Activated CD4-positive, alpha-beta T cell treated with anti-CD3 and anti-CD28 coated beads, Interleukin-10, Interleukin-2, amounts not matched to agents 100 ng/mL and 50 ng/mL, durations not matched to agents 16 hours and 8 hours (primary cell): ENCODE measurements at places on chromosomes 2 and 18.

- peak; percentile 8 for DNase-seq
These were observed 14.9 kb downstream of the COPS9 start for GRCh38 chr2:240121190-240121589.

DNA sequence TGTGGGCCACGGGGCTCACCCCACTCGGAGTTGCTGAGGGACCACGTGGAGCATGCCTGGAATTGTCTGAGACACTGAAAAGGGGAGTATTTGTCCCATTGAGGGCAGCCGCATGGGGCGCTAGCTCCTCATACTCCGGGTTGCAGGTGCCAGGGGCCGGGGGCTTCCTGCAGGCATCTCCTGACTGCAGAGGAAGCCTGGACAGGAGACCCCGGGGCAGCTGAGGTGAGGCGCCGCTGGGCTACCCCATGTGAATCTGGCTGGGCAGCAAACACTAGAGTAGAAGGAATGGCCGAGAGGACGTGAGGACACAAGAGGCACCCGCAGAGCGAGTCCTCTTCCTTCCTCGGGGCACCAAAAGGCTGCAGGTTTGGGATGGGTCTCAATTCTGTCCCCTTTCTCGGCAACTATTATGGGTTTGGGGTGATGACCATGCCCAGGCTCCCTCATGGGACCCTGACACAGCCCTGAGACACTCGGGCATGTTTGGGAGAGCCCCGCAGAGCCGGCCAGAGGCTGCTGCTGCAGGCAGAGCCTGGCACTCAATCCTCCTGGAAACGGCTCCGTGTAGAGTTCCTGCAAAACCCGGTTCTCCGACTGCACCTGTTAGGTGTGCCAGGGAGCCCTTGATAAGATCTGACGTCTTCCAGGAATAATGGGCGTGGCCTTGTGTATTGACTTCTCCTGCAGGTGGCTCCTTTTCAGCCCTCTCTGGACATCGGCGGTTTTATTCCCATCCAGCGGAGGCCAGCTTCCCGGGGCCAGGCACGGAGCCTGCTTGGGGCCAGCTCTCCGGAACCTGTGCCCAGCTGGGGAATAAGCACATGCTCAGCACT is 77.0 kb downstream of the CTIF start:
- DNase-seq: no peak

- no peak for DNase-seq
These were observed 249.4 kb downstream of the EXOC6B start for GRCh38 chr2:72576459-72576858.

DNA sequence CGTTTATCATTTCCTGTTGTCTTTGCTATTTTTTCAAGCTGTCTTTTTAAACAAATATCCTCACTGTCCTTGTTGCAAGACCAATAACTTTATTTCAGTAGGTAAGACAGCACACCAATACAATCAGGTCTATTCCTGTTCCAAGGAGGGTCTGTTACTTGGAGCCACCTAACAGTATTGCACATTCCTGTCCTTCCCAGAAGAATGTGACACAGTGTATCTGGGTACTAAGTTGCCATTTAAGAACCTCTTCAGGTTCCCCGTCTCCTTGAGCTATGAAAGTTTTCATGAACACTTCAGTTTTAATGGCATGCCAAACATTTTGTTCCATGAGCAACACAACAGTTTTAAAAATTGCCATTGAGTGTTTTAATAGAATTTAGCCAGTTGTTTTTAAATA is 138.9 kb upstream of the CAVIN2 start:
- no peak for DNase-seq

- DNase-seq: no peak
These were observed 787.6 kb upstream of the CELF4 start for GRCh38 chr18:38353149-38353548.

GRCh38 chr2:45950606-45951005 is 299.1 kb downstream of the PRKCE start:
- DNase-seq: no peak

DNA sequence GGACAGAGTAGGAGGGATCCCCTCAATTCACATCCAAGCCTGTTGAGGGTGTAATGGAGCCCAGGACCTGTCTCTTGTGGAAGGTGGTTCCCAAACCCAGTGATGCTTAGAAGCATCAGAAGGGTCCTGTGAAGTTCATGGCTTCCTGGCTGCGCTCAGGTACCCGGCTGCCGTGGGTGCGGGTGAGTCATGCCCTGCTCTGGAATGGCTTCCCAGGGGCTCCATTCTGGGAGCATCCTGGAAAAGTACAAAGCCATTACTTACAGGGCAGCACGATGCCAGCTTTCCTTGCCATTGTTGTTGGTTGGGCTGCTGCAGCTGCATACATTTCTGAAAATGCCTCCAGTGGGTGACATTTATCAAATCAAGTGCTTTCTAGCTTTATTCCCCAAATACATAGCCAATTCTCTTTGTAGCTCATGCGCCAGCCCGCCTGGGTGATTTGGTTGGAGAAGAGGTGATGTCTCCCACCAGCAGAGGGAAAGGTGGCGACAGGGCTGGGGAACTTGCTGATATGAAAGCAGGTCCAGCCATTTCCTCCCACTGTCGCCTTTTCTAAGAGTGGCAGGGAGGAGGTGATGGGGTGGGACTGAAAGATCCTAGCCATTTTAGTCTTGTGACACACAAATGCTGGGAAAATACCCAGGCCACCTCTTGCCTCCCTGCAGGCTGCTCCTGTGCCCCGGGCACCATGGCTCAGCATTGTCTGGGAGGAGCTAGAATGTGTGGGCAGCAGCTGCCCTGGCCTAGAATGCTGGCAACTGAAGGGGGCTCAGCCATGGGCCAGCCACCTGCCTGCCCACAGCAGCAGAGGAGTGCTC is 65.9 kb upstream of the HPCAL1 start:
- DNase-seq: no peak

DNA sequence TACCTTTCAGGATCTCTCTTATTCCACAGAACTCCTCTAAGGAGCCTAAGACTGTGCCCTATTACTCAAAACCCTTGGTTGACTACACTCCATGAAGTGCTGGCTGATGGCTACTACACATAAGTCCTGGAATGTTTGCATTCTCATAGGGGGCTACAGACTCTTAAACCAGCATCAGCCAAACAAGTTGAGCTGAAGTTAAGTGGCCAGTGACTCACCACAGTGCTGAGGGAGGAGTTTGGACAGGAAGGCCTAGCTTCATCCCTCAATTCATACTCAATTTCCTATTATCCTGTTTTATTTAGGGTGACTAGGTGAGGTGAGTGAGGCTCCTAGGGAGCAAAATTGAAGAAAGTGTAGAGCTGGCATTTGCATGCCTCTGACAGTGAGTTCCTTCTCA is 246.7 kb downstream of the SMAD2 start:
- DNase-seq: no peak

DNA sequence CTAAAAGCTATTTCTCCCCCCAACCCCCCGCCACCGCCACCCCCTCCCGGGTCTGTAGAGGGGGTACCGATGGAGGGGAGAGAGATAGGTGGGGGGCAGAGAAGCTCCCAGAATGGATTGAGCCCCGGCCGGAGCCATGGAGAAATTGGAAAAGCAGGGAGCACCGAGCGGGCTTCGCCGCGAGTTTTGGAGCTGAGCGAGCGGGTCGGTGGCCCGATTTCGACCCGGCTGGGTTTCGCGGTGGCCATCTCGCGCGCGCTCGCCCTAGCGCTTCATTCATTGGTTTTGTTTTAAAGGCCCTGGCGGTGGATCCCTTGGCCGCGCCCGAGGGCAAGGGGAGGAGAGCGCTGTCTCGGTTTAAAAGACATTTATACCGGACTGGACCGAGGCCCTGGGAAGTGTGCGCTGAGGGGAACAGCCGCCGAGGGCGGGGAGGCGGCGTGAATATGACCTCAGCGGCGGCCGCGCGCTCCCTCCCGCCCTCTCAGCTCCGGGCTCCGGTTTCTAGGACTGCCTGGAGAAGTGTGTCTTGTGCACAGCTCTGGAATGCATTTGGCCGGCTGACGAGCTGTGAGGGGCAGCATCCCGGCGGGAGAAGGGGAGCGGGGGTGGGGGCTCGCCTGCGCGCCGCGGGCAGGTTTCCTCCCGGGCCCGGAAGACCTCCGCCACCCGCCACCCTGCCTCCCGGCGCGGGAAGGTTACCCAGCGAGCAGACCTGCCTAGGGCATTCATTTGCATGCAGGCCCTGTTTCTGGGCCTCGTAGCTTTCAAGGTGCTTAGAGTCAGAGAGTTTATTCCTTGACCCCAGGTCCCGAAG is 1.7 kb upstream of the SMAD7 start:
- DNase-seq: peak; percentile 53

GRCh38 chr2:201824212-201824611 is 17.9 kb downstream of the CDK15 start:
- DNase-seq: no peak

DNA sequence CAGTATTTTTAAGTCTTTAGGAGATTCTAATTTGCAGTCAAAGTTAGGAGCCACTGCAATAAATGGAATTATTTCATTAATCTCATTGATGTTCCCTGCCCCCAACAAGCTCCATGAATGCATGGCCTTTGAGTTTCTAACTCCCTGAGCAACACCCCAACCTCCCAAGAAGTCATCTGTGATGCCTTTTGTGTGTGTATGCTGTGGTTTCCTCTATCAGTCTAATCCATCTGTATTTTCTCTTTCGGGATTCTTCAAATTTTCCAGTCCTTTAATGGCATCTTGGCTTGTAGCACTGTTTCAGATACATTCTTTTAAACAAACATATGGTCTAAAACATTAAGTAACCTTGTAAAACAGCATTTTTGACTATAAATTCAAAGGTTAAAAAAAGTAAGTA is 16.8 kb downstream of the SERPINB10 start:
- no peak for DNase-seq

DNA sequence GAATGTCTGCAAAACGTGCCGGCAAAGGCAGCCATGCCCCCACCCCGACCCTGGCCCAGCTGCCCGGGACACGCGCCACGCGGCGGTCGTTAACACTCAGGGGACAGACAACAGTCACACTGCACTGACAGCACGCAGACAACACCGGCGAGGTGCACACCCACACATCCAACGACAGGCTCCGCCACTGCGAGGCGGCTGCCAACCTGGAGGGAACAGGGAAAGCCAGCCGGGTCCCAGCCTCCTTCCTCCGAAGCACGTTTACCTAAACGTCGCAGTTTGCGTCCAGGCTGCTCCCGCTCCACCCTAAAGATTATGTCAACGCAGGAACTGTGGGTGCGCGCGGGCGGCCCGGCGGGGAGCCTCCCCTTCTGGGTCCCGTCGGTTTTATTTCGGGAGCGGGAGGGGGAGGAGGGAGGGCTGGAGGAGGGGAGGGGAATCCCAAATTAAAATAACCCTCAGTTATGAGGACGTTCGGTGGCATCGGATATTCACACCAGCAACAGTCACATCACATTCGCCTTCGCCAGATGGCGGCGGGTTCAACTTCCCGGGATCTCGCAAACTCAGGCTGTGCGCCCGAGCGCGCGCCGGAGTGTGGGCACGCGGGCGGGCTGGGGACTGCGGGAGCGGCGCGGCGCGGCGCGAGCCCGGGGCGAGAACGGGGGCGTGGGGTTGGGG is 644 bp downstream of the PTGR3 start:
- peak; percentile 59 for DNase-seq

- DNase-seq: peak; percentile 14
These were observed 209.5 kb downstream of the DYM start for GRCh38 chr18:49250816-49251388.

DNA sequence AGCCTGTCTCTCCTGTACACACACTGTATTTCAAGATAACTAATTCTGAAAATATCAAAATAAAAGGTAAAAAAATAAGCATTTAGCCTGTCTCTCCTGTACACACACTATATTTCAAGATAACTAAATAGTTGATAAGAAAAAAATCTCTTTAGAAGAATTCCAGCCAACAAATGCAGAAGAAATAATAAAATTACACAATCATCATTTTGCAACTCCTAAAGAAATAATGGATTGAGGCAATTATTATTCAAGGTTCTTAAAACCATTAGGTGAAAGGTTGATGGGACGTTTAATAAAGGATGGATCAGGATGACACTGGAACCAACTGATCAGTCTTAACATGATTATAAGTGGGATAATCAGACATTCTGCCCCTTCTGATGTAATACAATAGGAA is 148.0 kb upstream of the FN1 start:
- no peak for DNase-seq

GRCh38 chr2:9693196-9693491 is 62.3 kb upstream of the YWHAQ start:
- DNase-seq: peak; percentile 81

DNA sequence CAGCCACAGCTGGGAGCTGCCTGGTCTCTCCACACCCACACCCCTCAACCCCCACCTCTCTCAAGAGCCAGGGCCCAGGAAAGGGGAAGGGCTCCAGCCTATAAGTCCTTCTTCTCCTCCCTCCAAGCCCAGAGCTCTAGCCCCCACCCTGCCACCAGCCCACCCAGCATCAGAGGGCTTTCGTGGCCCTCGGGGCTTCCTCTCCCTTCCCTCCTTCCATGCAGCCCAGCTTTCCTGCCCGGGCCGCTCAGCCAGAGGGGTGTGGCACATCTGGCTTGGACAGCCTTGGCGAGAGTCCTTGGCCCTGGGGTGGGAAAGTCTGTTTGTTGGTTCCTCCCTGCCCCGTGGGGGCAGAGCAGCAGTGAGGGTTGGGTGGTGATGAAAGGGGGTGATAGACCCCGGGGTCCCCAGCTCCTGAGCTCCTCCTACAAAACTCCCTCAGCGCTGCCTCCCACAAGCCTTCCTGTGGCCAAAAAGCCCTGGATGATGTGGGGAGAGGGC is 7.0 kb downstream of the TNS1 start:
- no peak for DNase-seq

DNA sequence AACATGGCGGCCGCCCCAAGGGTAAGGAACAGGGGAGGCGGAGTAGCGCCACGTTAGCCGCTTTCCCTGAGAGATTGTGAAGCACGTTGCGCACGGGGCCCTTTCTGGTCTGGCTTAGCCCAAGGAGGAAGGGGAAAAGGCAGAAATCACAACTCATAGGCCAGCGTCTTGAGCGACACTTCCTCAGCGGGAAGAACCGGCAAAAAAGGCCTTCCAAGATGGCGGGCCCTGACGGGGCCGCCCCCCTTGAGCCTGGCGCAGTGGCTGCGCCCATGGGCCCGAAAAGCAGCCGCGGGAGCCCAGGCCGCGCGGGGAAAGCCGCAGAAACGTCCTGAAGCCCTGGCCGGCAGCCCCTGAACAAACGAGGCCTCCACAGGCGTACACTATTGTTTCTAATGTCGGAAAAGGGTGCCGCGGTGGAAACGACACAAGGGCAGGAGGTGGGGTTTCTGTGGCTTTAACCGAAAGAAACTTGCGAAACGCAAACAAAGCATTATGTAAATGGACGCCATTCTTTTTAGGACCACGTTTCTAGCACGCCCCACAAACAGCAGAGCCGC is 919 bp upstream of the PCBP1 start:
- DNase-seq: peak; percentile 89

DNA sequence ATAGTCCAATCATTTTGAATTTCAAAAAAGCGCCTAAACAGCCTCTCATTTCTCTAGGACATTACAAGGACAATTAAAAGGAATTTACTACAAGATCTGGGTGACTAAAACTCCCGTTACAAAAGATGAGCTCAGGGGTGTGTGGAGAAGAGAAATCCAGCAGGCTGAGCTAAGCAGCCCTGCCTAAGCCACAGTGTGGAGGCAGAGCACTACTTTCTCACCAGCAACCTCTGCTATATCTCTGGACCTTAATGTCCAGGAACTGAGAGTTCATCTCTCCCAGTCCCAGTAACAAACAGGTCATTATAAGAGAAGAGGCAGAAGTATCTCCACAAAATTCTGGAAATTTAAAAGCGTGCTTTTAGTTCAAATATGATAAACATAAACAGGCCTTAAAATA is 18.9 kb upstream of the ANKRD62 start:
- no peak for DNase-seq
